ENCODE measurements at places on chromosomes 5 and 9.

GRCh38 chr5:172411484-172412072, 42.7 kb downstream of the SH3PXD2B start:
- DNase-seq = no peak

DNA sequence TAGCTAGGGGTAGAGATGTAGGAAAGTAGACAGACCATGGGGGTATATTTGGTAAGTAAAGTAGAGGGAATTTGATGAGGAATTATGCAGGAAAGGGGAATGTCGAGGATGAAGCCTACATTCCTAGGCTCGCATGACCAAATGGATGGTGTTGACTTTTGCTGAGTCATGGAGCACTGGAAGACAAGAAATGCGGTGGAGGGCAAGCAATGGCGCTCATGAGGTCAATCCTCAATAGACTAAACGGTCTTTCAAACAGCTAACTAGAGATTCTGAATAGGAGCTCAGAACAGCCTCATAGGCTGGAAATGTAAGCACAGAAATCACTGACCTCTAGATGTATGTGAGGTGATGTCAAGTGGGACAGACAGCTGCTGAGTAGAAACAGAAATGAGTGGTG, 50.7 kb upstream of the FST start:
- no peak for DNase-seq

GRCh38 chr5:120555345-120555744, 91.2 kb downstream of the PRR16 start:
- no peak for DNase-seq

DNA sequence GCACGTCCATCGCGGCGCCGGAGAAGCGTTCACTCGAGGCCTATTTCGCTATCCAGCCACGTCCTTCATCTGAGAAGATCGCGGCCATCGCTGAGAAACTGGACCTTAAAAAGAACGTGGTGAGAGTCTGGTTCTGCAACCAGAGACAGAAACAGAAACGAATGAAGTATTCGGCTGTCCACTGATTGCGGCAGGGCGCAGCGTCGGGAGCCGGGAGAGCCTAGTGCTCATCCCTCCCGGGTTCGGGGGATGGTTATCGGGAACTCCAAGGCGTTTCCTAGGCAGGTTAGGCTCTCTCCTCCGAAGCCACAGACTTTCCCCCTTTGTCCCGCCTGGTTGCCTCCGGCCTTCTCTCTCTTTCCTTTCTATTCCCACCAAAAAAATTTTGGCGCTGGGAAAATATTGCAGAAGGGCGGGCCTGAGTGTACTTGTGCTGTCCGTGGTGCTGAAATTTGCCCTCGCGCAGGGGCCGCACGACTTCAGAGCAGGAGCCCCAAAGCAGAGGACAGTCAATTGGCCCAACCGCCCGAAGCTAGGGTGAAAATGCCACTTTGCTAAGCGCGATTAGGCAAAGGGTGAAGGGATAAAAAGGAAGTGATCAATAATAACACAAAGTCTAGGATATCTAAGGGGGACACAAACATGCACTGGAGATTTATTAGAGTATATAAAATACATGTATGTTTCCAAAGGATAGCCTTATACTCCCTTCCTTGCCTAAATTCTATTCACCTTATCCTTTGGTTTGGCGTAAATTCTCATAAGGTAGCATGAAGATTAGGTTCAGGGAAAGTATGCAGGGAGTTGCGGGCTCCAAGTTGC, 1.8 kb downstream of the POU4F3 start:
- DNase-seq = no peak

DNA sequence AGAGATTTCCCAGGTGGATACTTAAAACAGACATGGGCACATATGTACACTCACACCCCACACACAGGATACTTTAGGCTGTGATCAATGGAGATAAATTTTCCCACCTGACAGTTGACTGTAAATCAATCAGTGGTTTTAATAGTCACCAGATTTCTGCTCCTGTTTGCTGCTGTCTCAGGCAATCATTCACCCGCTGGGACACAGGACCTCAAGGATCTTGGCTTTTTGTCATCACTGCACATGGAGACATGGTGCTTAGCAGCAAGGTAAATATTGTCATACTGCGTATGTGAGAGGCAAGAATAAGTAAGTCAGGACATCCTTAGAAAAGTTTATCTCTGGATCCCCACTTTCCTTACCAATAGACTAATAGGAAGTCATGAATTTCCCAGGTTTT, 60.8 kb upstream of the KLF9 start:
- DNase-seq = no peak

GRCh38 chr9:101737705-101738565, 512 bp downstream of the GRIN3A start:
- no peak for DNase-seq

DNA sequence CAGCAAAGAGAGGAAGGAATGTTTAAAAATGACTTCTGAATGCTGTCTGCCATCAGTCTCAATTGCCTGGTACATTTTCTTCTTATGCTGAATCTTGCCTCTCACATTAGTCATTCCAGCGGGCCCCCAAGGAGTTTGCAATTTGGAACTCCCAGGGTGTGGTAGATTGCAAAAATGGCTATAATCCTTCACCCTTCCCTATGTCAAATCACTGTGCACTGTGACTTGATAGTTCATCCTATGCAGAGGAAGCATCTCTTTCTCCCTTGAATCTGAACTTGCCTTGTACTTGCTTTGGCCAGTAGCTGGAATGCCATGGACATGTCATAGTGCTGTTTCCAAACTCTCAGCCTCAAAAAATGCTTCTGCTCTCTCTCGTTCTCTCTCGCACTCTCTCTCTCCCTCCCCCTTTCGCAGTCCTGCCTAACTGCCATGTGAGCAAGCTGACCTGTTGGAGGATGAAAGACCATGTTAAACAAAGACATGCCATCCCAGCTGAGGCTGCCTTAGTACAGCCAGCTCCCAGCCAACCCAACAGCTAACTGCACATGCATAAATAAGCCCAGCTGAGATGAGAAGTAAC, 284.0 kb upstream of the TLE4 start:
- DNase-seq = no peak

GRCh38 chr5:84597904-84598303, 213.2 kb upstream of the EDIL3 start:
- DNase-seq = no peak

- DNase-seq = no peak
These were observed 12.2 kb upstream of the MIER3 start for GRCh38 chr5:56964173-56964572.

- no peak for DNase-seq
These were observed 46.8 kb downstream of the ACO1 start for GRCh38 chr9:32431196-32431595.

- DNase-seq = peak; percentile 30
These were observed 10.3 kb upstream of the GLE1 start for GRCh38 chr9:128494108-128494745.

- DNase-seq = no peak
These were observed 26.1 kb upstream of the CPLX2 start for GRCh38 chr5:175845229-175845628.

GRCh38 chr9:87708546-87708945, 17.4 kb upstream of the CTSL start:
- DNase-seq = no peak

GRCh38 chr9:86637515-86637914, 283.3 kb upstream of the TUT7 start:
- DNase-seq = peak; percentile 54

- no peak for DNase-seq
These were observed 62.2 kb upstream of the ANGPTL2 start for GRCh38 chr9:127184641-127185040.

GRCh38 chr5:19745247-19745646, 242.8 kb downstream of the CDH18 start:
- DNase-seq = no peak

DNA sequence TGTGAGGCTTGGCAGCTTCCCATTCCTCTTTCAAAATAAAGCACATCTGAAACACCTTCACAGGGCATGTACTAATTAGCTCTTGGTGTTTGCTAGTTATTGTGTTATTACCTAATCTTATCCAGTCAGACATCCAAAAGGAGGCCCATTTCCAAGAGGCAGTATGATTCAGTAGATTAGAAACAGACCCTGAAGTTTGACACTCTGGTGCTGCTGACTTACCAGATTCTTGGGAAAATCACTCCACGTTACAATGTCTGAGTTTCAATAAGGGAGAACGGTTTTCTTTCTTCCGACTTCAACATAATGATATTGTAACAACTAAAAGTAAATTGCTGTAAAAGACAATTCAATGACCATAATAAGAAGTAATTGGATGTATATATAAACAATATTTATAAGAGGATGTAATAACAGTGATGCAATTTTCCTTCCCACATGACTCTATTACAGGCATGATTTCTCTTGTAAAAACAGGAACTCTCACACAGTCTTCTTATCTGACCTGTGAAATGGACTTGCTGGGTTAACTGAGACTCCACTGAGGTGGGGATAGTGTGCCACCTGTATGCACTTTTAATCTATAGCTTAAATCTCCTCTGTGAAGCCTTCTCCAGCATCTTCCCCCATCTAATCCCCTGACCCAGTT, 181.3 kb upstream of the ELL2 start:
- DNase-seq = no peak

GRCh38 chr9:26244661-26245451, 566.6 kb upstream of the TUSC1 start:
- no peak for DNase-seq

DNA sequence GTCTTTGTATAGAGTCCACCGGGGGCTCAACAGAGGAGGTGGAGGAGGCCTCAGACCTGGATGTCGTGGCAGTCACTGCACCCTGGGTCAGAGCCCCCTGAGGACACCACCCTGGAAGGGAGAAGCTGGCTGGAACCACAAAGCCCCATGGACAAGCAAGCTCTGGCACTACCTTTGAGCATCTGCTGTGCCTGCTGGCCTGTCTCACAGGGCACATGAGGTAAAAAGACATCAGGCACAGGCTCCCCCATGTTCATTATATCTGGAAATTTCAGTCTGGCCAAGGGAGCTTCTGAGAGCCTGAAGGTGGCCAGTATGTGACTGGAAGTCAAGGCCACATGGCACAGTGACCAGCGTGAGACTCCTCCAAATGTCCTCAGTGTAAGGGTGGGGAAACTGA, 22.9 kb downstream of the KCNMB1 start:
- no peak for DNase-seq

GRCh38 chr5:58405175-58405574, 54.7 kb downstream of the PLK2 start:
- no peak for DNase-seq

DNA sequence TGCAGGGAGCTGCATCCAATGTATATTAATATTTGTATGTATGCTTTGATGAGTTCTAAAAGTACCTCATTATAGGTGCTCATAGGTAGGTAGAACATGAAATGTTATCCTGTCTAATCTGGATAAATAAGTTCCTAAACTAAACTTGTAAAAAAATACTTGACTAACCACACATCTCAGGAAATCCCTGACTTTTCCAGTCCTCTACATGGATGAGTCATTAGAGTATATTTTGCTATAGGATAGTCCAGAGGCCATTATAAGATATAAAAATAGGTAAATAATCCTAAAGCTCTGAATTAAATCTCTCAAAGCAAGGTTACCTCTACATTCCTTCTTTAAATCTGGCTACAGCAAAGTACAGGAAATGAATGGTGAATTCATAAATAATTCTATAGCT, 404.3 kb downstream of the RAB3C start:
- no peak for DNase-seq

DNA sequence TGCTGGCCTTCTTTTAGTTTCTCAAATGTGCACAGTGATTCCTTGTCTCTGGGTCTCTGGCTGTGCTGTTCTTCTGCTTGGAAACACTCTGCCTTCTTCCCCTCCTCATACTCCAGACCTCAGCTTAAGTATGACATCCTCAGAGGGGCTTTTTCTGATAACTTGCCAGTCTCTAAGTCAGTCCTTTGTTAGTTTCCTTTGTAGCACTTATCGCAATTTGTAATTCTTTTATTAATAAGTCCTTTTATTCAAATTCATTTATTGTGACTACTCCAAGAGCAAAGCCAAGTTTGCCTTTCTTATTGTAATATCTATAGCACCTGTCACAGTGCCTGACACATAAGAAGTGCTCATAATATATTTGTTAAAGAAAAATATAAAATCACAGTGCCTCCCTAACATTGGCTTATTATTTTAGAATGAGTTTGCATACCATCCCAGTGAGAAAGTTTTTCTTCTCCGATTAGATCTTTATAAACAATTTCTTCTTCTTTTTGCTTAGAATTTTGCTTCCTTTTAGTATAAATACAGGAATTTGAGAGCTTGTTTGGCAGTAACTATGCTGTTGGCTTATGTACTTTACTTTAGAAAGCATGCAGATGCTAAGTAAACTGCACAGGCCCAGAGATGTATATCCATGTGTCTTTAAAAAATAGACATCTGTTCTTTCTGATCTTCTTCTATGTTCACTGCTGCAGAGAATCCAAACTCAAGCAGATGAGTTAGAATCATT, 198.0 kb downstream of the GAS1 start:
- no peak for DNase-seq

DNA sequence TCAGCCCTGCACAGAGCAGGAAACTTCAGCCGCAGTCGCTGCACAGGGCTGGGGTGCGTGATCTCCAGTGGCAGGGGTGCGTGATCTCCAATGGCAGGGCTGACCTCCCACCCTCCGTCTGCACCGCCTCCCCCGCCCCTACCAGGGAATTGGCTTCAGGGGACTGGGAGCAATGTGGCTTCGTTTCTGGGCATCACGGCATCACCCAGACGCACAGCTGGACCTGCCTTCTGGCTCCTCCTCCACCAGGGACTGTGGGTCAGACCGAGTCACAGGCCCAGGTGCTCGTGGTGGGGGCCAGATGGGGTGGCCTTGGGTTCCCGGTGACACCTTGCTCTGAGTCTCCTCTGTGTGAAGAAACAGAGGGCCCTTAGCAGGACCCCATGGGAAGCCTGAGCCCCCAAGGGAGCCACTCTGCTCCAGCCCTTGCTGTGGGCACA, 51.1 kb downstream of the AHRR start:
- no peak for DNase-seq

- DNase-seq = no peak
These were observed 850 bp downstream of the IL6ST start for GRCh38 chr5:55993731-55994494.

DNA sequence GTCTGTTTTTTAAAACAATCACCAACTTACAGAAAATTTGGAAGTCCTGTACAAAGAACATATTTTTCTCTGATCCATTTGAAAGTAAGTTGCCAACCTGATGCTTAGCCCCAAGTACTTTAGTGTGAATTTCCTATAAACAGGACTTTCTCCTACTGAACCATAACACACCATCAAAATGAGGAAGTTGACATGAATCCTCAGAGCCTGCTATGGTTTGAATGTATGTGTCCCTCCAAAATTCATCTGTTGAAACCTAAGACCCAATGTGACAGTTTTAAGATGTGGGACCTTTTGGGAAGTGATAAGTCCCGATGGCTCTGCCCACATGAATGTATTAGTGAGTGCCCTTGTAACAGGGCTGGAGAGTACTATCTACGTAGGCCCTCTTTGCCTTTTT, 6.4 kb upstream of the ACOT12 start:
- no peak for DNase-seq

- DNase-seq = no peak
These were observed 1.9 kb downstream of the LPAR1 start for GRCh38 chr9:111036429-111036789.

GRCh38 chr9:96493757-96494156, 43.8 kb downstream of the HABP4 start:
- no peak for DNase-seq

DNA sequence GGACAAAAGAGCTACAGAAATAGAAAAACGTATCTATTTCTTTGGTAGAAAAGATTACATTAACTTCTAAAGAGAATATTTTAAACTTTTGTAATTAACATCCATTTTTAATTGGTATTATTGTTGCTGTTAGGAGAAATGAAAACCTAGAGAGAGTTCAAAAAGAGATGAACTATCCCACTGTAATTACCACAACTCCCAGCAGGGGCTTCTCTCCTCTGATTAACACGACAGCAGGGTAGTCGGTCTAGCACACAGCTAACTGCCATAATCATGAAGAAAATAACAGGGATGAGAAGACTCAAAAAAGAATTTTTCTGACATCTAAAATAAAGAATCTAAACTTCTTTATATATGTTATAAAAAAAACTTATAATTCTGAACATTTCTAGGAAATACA, 86.2 kb upstream of the CDH9 start:
- DNase-seq = no peak
